ENCODE measurements at places on chromosomes 2 and 18. TPM values are rescaled to one million over a fixed set of nuclear protein-coding genes. Genes with fewer than 3 reads are reported as not detected.

DNA sequence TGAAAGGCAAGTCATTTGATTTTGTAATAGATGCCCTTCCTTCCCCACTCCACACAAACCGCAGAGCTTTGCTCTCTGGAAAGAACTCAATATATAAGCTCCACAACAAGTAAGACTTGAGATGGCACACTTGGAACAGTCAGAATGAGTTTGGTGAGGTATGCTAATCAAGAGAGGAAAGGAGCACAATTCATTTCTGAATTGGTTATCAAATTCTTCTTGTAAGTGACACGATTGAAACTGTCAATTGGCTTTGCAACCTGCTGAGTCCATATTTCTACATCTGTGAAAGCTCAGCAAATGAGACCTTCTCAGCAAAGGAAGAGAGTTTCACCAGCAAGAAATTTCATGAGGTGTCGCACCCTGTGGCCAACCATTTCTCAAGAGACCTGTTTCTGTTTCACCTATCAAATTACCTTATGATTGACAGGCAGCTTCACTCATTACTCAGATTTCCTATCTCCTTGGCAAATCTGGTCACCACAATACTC, 19.1 kb downstream of the CTLA4 start:
- DNase-seq = no peak

- no peak for DNase-seq
Observed at GRCh38 chr2:3738454-3738853, 35.1 kb downstream of the DCDC2C start.

- DNase-seq = no peak
Observed at GRCh38 chr18:72174972-72175649, 369.0 kb downstream of the CBLN2 start.

DNA sequence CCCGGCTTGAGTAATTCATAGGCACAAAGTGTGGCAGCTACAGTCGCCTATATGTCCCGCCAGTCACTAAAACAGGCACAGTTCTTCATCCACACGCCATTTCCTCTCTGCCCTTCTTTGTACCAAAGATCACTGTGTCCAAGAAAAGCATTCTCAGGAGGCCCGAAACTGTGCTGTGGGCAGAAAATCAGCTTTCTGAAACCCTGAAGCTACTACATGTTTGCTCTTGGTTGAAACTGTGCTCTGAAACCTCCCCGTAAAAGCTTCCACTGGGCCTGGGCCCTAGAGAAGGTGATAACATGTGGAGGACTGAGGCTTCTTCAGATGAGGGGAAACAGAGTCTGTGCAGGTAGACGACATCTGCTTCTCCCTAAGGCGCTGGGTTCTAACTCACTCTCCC, 75.6 kb upstream of the ID2 start:
- no peak for DNase-seq

- peak; percentile 83 for DNase-seq
Observed at GRCh38 chr18:62450546-62451410, 72.0 kb upstream of the ZCCHC2 start.

DNA sequence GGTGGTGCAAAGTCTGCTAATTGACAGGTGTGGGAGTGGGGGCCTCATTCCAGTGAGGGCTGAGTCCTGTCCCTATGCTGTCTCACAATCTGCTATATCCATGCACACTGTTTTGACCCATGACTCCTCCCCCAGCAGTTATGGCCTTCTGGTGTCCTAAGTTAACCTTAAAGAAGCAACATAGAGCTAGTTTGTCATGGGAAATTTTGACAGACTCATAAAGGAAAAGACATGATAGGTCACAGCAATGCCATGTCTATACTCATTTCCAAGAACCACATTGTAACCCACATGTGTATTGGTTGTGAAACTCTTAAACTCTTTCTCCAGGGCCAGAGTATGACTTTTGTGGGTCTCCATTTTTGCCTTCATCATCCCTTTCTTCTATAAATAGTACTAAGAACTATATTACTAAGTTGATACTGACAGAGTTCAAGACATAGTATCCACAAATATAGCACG, 78.2 kb upstream of the SLC1A4 start:
- no peak for DNase-seq

- no peak for DNase-seq
Observed at GRCh38 chr2:10592652-10593051, 97.1 kb downstream of the NOL10 start.

DNA sequence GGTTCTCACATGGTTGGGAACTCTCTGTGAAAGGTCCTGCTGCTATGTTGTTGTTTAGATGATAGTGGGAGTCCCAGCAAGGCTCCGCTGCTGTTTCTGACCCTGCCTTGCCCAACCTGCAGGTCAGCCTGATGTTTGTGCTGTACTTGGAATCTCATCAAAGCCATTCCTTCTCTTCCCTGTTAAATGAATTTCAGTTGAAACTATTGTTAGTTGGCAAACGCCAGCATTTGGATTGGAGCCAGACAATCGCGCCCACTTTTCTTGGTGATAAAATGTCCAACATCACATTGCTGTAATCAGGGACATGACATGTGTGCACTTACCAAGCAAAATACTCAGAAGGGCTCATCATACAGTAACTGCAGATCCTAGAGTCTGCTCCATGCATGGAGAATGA, 12.8 kb upstream of the TWSG1 start:
- peak; percentile 0 for DNase-seq

DNA sequence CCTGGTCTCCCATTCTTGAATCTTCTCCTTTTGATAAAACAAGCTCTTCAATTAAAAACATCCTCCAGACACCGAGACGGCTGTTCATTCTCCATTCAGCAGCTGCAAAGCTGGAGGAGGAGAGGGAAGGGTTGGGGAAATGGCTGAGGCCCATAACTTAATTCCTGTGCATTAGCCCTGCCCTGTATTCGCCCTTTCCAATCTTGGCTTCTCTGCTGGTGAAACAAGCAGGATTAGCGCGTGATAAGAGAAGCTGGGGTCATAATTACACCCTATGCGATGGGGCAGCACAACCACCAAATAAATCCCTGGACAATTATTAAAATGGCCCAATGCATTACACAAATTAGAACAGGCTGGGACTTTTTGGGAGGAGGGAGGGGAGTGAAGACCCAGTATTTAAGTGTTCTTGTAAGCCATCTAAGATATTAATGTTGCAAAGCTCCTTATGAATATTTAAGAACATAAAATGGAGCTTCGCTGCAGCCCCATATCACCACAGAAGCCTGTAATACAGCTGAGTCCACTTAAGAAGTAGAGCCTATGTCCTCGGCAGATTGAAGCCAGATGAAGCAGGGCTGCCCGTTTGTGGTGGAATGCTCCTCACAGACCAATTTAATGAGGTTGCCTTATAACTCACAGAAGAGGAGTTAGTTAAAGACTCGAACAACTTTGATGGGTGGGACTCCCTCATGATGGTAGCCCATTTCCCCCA, 176.6 kb upstream of the SKOR2 start:
- DNase-seq = peak; percentile 12

GRCh38 chr2:159550231-159550630, 66.1 kb downstream of the BAZ2B start:
- no peak for DNase-seq

- DNase-seq = no peak
Observed at GRCh38 chr18:54529444-54529843, 61.6 kb upstream of the DYNAP start.

DNA sequence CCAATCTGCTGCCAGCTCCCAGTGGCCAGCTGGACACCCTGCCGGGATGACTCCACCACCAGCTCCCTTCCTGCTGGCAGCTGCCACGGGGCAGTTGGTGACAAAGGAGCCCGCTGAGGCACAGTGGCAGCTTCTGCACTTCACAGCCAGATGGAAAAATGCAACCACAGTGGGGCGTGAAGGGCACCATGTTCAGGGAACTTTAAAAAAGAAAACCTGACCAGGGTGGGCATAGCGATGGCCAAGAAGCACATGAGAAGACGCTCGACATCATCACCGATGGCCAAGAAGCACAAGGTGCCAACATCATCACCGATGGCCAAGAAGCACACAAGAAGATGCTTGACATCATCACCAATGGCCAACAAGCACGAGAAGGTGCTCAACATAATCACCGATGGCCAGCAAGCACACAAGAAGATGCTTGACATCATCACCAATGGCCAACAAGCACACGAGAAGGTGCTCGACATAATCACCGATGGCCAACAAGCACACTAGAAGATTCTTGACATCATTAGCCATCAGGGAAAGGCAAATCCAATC, 243.5 kb downstream of the EIPR1 start:
- no peak for DNase-seq

DNA sequence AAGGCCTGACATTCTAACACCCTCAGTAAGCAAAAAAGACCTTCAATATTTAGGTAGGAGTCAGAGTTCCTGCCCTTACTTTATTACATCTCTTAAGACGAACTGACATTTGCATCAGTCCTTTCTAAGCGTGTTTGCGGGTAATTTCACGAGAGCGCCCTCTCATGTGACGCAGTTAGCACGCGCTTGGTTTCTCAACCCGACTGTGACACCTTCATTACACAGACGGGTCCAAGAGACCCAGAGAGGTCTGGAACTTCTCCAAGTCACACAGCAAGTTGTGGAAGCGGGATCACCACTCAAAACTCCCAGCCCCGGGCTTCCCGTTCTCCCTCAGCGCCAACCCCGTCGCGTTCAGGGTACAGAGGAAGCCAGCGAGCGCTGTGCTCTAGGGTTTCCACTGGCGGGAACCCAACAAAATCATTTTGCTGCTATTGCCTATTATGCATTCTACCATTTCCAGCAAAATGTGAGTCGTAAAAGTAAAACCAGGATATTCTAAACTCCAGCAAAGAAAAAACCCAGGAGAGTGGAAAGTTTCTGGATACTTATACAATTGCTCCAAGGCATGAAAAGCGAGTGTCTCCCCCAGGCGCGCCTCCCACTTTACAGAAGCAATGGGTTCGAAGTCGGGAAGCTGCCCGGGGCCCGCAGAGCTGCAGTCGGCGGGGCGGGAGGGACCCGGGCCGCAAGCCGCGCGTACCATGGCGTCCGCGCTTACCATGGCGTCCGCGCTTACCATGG, 601 bp downstream of the ENOSF1 start:
- peak; percentile 42 for DNase-seq

GRCh38 chr2:7887441-7887840, 794.4 kb upstream of the ID2 start:
- DNase-seq = no peak

- DNase-seq = no peak
Observed at GRCh38 chr18:8705961-8706790, 820 bp downstream of the MTCL1 start.

DNA sequence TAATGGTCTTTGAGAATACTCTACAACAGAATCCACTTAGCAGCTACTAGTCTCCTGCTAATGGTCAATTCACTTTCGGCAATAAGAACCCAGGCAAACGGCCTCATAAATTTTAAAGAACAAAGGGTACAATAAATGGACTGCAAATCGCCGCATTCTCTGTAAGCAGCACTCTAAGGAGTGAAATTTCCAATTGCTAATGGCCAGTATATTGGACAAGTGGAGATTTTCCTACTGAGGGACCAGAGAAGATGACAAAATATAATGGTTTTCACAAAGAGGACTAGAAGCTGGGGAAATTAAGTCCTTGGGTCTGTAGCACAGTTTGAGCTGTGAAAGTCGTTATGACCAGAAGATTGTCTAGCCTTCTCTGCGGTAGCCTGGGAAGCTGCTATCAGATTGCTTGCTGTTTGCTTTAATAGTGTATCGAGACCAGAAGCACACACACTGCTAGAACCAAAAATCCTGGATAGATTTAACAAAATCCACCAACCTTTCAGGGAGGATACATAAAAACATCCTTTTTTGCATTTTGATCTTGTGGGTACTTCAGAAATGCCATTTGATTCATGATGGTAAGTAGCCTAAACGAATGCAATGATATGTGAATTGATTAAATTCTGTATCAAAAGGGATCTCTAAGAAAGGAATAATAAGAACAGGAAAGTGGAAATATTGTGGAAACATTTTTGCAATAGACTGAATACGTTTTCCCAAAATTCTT, 53.6 kb upstream of the ATP8B1 start:
- DNase-seq = peak; percentile 15

- DNase-seq = no peak
Observed at GRCh38 chr2:112960230-112960825, 17.5 kb upstream of the IL36G start.

GRCh38 chr2:181515719-181516118, 58.5 kb downstream of the ITGA4 start:
- DNase-seq = no peak

DNA sequence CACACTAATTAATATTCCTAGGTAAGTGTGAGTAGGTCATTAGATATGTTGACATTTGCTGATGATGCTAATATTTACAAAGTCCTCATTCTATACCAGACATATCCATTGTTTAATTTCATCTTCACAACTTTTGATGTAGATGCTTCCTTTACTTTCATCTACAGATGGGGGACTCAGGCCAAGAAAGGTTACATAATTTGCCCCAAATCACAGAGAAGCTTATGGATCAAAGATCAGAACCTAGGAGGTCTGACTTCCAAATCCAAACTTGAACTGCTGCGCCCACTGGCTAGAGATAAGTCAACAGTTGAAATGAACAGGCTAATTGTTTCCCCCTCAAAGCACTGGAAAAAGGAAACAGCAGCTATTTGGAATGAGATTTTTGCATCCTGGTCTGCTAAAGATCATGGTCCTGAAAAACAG, 95.6 kb upstream of the TMEM178A start:
- DNase-seq = no peak

- no peak for DNase-seq
Observed at GRCh38 chr18:22282311-22283115, 113.1 kb downstream of the GATA6 start.

- DNase-seq = no peak
Observed at GRCh38 chr2:178531168-178531567, 50.9 kb downstream of the PLEKHA3 start.

DNA sequence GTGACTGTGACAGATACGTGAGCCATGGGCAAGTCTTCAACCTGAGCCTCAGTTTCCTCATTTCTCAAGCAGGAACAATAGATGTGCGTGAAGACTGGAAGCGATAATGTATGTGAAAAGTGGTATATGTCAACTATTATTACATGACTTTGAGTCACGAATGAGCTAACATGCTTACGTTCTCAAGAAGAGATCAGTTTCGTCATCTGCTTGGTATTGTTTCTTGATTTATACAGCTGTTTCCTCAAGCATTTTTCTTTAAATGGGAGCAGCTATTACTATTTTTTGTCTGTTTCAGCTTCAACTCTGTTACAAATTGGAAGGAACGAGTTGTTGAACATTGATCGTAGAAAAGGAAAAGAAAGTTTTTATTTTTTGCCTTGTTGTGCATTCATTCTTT, 48.5 kb upstream of the THOC1 start:
- DNase-seq = no peak

GRCh38 chr2:69010437-69011194, 2.4 kb upstream of the ANTXR1 start:
- DNase-seq = no peak

GRCh38 chr2:197107291-197108269, 181.1 kb upstream of the PGAP1 start:
- no peak for DNase-seq

The NDUFB3 gene
- 51.3 TPM for polyA plus RNA-seq

The PLCD4 gene
- polyA plus RNA-seq = 9.7 TPM

The RGPD5 gene
- polyA plus RNA-seq = 2.5 TPM

The SOWAHC gene
- 3.0 TPM for polyA plus RNA-seq

The CCL20 gene
- not detected for polyA plus RNA-seq

The CLEC4F gene
- not detected for polyA plus RNA-seq

The TAF1B gene
- 5.5 TPM for polyA plus RNA-seq

The CXXC1 gene
- polyA plus RNA-seq = 59.1 TPM

The MEMO1 gene
- polyA plus RNA-seq = 13.0 TPM

The STAT1 gene
- 28.8 TPM for polyA plus RNA-seq

The TEKT4 gene
- polyA plus RNA-seq = not detected

The C2orf72 gene
- polyA plus RNA-seq = 14.1 TPM

Data from brain (organoid and tissue), 16 donors.